Thymus (tissue), 14 donors: ENCODE measurements at places on chromosomes 2 and 18.

DNA sequence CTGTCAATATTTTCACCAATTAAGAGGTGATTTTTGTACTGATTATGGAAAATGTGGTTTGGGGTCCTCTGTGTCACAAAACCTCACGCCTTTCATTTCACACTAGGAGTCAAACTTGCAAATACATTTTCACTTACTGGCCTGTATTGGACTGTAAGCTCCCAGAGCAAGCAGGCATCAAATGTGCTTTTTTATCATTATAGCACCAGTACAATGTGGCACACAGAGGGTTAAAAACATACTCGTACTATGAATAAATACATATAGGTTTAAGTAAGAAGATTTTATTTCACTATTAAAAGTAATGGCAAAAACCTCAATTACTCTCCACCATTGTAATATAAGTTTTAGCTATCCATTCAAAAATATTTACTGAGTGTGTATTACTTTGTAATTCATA is 56.7 kb downstream of the ABCB11 start:
- no peak for DNase-seq

DNA sequence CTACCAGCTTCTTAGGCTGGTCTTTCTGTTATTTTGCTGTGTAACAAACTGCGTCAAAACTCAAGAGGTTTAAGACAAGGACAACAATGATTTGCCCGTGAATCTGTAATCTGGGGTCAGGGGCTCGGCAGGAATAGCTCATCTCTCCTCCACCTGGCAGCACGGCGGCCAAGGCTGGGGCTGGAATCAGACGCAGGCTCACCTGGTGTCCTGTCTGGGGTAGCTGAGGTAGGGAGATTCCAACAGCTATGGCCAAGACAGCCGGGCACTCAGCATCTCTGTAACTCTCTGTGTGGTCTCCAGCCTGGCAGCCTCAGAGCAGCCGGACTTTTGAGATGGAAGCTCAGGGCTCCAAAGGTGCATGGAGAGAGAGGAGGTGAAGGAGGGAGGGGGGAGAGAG is 42.3 kb downstream of the DNER start:
- DNase-seq = no peak

DNA sequence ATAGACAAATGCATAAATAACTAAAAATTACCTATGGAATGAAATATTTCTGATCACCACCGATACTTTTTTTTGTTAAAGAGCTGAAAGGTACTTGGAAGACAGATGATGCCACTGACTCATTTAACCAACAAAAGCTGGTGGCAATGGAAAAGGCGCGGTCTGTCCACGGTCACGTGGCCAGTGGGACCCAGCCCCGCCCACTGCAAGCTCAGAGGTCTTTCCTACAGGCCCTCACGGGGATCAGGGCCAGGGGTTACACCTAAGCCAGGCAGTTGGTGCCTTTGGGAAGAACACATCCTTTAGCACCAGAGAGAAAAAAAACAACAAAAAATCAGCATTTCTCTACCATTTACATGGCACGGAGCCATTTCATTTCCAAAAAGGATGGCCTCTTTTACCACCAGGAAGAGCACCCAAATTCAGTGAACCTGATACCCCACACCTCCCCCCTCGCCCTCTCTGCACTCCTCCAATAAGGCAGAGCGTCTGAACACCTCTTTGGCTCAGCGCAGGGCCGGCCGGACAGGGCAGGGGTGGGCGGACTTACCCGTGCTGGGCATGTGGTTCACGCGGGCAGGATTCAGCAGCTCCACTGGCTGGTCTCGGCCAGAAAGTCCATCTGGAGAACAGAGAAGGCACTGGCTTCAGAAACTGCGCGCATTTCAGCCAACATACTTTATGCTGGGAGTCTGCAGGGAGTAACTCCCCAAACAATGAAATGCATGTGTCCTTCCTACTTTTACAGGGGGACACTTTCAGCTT is 164.6 kb downstream of the HDAC4 start:
- no peak for DNase-seq

DNA sequence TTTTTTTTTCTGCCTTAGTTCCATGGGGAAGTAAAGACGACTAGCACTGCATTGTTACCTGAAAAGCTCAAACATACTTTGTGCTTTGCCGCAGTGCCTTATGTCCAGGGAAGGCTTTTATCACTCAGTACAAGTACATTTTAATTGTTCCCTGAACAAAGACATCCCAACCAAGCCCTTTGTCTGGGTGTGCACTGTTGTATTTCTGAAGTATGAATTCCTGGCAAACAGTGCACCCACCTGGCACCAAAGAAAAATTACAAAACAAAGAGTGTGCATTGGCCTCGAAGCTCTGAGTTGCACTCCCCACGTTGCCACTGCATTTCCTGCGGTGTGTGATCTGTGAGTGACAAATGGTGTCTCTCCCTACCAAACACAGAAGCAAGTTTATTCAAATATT is 858.5 kb upstream of the PIK3C3 start:
- DNase-seq = no peak

GRCh38 chr2:36780231-36780839 is 83.8 kb downstream of the VIT start:
- DNase-seq = peak; percentile 34

GRCh38 chr2:106085181-106085940 is 108.7 kb downstream of the UXS1 start:
- DNase-seq = peak; percentile 51
